Pericardium fibroblast (primary cell): ENCODE measurements at places on chromosomes 7 and 10. TPM values are rescaled to one million over a fixed set of nuclear protein-coding genes. Genes with fewer than 3 reads are reported as not detected.

Gene SKAP2
- 8.4 and 23.1 TPM in 2 replicates for total RNA-seq

Gene ACTL6B
- not detected in 2 replicates for total RNA-seq

Gene CAV2
- total RNA-seq: 39.8 and 69.2 TPM in 2 replicates

Gene ARMC3
- not detected in 2 replicates for total RNA-seq

Gene TYW1B
- 0.82 and 5.3 TPM in 2 replicates for total RNA-seq

Gene VWC2
- not detected in 2 replicates for total RNA-seq

Gene LZTS2
- 103 and 114 TPM in 2 replicates for total RNA-seq

Gene CALN1
- not detected in 2 replicates for total RNA-seq

Gene ITGA8
- 0.94 and 3.5 TPM in 2 replicates for total RNA-seq

Gene MLXIPL
- 0.34 TPM in 1 of 2 replicates, not detected in the other for total RNA-seq

Gene ARL5B
- total RNA-seq: 11.0 TPM in 2 replicates

Gene VAX1
- not detected in 2 replicates for total RNA-seq

Gene SUN3
- total RNA-seq: not detected in 2 replicates

Gene CREB5
- total RNA-seq: 1.0 and 2.2 TPM in 2 replicates

Gene CALML5
- not detected in 2 replicates for total RNA-seq

Gene POP7
- 25.4 and 34.2 TPM in 2 replicates for total RNA-seq

Gene MSMB
- total RNA-seq: not detected in 2 replicates

Gene NEUROG3
- total RNA-seq: not detected in 2 replicates

Gene TAS2R3
- total RNA-seq: 0.17 TPM in 1 of 2 replicates, not detected in the other

Gene NUDT13
- 3.0 and 11.0 TPM in 2 replicates for total RNA-seq

Gene HHEX
- total RNA-seq: 0.12 and 0.51 TPM in 2 replicates

Gene MPLKIP
- total RNA-seq: 88.9 and 95.5 TPM in 2 replicates

Gene PRSS37
- not detected in 2 replicates for total RNA-seq

Gene GATA3
- total RNA-seq: 0.35 TPM in 1 of 2 replicates, not detected in the other

Gene MMP21
- not detected in 2 replicates for total RNA-seq

Gene FAM13C
- total RNA-seq: 1.3 and 3.9 TPM in 2 replicates

Gene MLLT10
- 14.8 and 40.5 TPM in 2 replicates for total RNA-seq

Gene HGF
- total RNA-seq: 33.2 and 42.2 TPM in 2 replicates

Gene WEE2
- total RNA-seq: not detected in 2 replicates

Gene NPSR1
- not detected in 2 replicates for total RNA-seq

Gene ZNF107
- 2.0 and 2.2 TPM in 2 replicates for total RNA-seq

Gene TLX1
- not detected in 2 replicates for total RNA-seq

Gene RTKN2
- total RNA-seq: not detected in 2 replicates

Gene KLLN
- 0.23 and 0.43 TPM in 2 replicates for total RNA-seq

Gene FKBP14
- total RNA-seq: 18.6 and 27.9 TPM in 2 replicates

Gene CELF2
- total RNA-seq: 29.4 and 47.8 TPM in 2 replicates

Gene RAB11FIP2
- total RNA-seq: 8.2 and 36.0 TPM in 2 replicates

Gene FGF8
- not detected in 2 replicates for total RNA-seq

Gene TRIM50
- total RNA-seq: not detected in 2 replicates

Gene C10orf67
- total RNA-seq: not detected in 2 replicates

Gene GNGT1
- total RNA-seq: not detected in 2 replicates

Gene HTRA1
- 523 and 726 TPM in 2 replicates for total RNA-seq

Gene CNTNAP2
- total RNA-seq: 0.51 and 1.3 TPM in 2 replicates

Gene LRGUK
- total RNA-seq: under 0.01 TPM in 2 replicates

Gene RAB19
- not detected in 2 replicates for total RNA-seq

Gene OR2A42
- not detected in 2 replicates for total RNA-seq

Gene SPDYE9
- not detected in 2 replicates for total RNA-seq

Gene HOXA5
- total RNA-seq: 1.3 and 35.0 TPM in 2 replicates

Gene MSANTD7
- 10.7 and 11.1 TPM in 2 replicates for total RNA-seq

Gene UPK3BL1
- 20.4 and 22.5 TPM in 2 replicates for total RNA-seq

Gene GPRIN2
- 0.58 TPM in 1 of 2 replicates, not detected in the other for total RNA-seq

Gene LIPF
- total RNA-seq: not detected in 2 replicates

Gene GLI3
- 5.3 and 7.8 TPM in 2 replicates for total RNA-seq

Gene MMRN2
- 0.70 and 3.6 TPM in 2 replicates for total RNA-seq

Gene TRPV5
- not detected in 2 replicates for total RNA-seq

Gene ZNF365
- under 0.01 and 0.12 TPM in 2 replicates for total RNA-seq

Gene GIMAP5
- not detected in 2 replicates for total RNA-seq

Gene GNAT3
- not detected in 2 replicates for total RNA-seq

Gene CRTAC1
- 0.12 TPM in 1 of 2 replicates, not detected in the other for total RNA-seq

Gene FOXI2
- total RNA-seq: not detected in 2 replicates
